Kasumi-1 (cell line): ENCODE measurements at places on chromosomes 12 and 14.

DNA sequence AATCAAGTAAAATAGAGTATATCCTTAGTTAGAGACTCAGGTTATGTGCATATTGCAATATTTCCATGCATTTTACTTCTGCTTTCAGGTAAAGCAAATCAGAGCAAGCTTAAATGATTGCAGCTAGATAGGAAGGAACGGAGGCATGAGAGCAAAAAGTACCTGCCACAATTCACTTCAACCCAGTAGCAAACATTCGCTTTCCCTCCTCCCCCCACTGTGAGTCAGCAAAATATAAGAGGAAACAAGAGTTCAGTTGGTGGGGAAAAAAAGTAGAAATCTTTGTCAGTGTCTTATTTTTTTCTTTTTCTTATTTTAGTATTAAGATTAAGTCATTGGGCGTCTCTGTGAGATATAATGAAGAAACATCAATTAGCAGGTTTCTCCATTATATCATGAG is 475.4 kb downstream of the NPAS3 start:
- peak; percentile 47 for DNase-seq

GRCh38 chr14:87756661-87757060 is 236.3 kb downstream of the GALC start:
- no peak for DNase-seq

GRCh38 chr14:71203306-71203705 is 296.0 kb downstream of the PCNX1 start:
- no peak for DNase-seq

GRCh38 chr12:124437617-124438436 is 129.6 kb downstream of the NCOR2 start:
- DNase-seq, result no peak

DNA sequence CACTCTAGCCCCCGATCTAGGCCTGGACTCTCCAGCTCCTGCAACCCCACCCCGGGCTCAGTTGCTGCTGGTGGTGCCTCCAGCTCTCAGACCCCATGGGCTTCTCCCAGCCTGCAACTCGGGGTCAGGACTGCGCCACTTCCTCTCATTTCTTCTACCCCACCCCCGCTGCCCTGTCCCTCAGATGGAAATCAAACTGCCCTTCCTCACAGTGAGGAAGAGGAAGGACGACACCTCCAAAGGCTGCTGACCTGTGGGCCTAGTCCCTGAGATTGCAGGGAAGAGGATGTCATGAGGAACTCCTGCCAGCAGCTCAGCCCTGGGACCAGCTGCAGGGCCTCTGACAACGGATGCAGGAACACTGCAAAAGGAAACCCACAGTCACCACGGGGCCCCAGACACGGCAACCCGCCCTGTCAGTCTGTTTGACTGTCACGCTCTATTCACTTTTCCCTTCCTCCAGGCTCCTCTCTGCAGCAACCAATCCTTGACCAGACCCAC is 29.3 kb upstream of the PNMA1 start:
- DNase-seq, result peak; percentile 98

- no peak for DNase-seq
These were observed 6.4 kb upstream of the TSPAN8 start for GRCh38 chr12:71164166-71164565.

- no peak for DNase-seq
These were observed 4.1 kb downstream of the CD163L1 start for GRCh38 chr12:7439579-7440505.

DNA sequence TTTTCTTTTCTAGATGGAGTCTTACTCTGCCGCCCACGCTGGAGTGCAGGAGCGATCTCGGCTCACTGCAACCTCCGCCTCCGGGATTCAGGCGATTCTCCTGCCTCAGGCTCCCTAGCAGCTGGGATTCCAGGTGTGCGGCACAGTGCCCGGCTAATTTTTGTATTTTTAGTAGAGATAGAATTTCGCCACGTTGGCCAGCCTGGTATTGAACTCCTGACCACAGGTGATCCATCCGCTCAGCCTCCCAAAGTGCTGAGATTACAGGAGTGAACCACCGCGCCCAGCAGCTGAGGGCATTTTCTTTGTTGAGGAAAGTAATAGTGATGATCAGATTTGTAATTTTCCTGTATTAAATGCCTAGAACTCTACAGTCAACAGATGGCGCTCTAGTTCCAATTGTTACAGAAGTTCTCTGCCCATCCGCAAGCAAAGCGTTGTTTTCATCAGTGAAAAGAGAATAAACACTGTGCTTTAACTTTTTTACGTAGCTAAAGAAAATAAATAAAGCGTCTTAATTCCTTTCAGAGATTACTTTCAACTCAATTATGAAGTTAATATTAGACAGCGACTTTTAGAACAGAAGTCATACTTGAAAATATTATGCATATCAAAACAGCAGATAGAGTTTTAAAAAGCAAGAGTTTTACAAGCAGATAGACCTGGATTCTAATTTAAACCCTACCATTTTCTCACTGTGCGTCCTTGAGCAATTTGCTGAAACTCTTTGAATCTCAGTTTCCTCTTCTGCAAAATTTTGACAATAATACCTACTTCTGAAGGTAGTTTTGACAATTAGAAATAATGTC is 335.1 kb downstream of the DUSP6 start:
- peak; percentile 91 for DNase-seq

DNA sequence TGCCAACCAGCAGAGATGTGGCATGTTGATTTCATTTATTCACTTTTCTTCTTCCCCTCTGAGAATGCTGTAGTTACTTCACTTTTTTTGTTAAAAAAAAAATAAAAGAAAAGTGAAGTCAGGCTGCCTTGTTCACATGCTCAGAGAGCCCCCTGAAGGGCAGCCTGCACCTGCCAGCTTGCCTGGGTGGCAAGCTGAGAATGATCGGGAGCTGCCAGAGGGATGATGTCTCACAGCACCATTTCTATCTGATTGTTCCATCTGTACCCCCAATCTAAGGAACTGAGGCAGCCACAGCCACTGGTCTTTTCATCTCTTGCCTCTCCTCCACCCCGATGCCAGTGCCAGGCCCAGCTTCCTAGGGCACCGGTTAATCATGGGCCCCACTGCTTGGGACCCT is 118.2 kb downstream of the TSPAN9 start:
- DNase-seq, result no peak

GRCh38 chr14:83291714-83292113 is 1758.1 kb upstream of the SEL1L start:
- no peak for DNase-seq

DNA sequence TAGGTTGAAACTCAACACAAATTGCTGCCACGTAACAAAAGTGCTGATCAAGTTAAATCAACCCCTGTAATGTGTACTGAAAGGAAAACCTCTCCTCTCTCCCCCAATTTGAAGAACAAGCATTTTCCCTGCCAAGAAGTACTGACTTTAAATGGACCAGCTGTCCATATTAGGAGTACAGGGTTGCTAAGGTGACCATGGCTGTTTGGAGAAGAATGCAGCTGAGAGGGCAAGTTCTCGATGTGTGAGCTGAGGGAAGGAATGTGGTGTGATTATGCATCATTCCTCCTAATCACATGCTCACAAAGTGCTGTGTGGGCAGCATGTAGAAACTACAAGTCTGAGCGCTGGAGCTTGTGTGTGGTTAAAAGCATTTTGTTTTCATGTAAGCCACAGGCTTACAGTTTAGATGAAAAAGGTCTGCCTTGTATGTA is 50.9 kb upstream of the CCT2 start:
- DNase-seq, result no peak

GRCh38 chr14:61342932-61343331 is 21.6 kb downstream of the PRKCH start:
- no peak for DNase-seq

DNA sequence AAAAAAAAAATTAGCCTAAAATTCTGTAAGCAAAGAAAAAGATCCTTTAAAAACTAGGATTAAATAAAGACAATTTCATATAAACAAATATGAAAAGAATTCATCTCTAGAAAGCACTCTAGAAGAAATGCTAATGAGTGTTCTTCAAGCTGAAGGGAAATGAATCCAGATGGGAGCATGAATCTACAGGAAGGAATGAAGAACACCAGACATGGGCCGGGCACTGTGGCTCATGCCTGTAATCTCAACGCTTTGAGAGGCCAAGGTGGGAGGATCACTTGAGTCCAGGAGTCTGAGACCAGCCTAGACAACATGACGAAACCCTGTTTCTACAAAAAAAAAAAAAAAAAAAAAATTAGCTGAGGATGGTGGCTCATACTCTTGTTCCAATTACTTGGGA is 297.2 kb downstream of the FBXL14 start:
- DNase-seq, result no peak

DNA sequence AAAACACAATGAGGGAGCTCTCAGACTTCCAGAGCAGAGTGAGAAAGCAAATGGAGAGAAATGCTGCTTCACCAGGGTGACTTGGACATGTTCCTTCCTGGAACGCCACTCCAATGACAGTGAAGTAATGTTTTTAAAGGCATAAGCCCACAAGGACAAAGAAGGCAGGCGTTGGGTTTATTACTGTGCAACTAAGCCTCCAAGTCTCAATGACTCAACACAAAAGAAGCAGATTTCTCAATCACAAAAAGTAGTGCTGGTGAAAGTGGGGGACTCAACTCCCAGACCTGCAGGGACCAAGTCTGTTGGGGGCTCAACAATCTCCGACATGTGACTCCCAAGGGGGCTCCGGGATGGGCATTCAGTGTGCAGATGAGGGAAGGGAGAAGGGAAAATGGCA is 505.2 kb downstream of the BCL11B start:
- DNase-seq, result no peak
